ENCODE measurements at places on chromosomes 6 and 20.

- no peak for DNase-seq
Observed at GRCh38 chr6:30998785-30999184, 11.5 kb upstream of the MUC22 start.

DNA sequence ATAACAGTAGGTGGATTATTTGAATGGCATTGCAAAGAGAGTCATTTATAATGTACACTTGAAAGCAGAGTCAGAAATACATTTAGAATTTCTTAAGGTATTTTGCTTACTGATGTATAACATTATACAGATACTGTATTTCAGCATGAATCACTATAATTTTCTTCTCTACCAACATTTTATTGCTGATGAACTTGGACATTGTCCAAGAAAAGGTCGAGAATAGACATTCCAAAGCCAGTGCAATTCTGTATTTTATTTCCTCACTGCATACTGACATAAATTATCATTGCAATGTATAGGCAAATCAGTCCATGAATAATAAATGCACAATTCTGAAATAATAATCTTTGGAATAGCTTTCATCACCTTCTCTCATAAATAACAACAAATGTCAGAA lies 1420.0 kb upstream of the EYS start:
- DNase-seq, result no peak

DNA sequence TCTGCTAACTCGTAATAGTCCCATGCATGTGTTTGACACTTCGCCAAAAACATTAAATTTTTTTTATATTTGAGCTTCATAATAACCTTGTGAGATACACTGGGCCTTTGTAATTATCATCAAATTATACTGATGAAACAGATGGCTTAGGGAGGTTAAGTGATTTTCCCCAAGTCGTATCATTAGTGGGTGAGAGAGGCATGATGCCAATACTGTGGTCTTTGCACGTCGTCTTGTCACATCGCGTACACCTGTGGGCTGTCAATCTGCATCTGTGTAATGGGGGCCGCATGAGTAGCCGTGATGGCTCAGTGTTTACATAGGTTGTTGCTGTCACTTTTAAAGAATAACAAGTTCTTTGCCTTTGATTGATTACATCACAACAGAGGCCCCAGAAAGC lies 1.7 kb downstream of the PRL start:
- no peak for DNase-seq

GRCh38 chr20:14706555-14706954 lies 369.1 kb upstream of the FLRT3 start:
- DNase-seq, result no peak

DNA sequence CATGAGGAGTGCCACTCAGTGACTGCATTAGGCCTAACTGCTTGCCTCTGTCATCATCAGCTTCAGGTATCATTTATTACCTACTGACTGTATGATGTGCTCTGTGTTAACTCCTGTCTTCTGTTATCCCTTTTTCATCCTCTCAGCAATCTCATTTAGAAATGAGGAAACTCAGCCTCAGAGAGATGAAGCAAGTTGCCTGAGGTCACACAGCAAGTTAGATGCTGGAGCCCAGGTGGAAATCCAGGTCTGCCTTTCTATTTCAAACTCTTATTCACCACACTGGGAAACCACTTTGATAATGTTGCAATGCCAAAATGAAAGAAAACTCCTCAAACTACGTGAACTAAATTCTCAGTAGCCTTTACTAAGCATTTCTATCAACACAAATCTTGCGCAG lies 1.3 kb downstream of the FERMT1 start:
- DNase-seq, result no peak

DNA sequence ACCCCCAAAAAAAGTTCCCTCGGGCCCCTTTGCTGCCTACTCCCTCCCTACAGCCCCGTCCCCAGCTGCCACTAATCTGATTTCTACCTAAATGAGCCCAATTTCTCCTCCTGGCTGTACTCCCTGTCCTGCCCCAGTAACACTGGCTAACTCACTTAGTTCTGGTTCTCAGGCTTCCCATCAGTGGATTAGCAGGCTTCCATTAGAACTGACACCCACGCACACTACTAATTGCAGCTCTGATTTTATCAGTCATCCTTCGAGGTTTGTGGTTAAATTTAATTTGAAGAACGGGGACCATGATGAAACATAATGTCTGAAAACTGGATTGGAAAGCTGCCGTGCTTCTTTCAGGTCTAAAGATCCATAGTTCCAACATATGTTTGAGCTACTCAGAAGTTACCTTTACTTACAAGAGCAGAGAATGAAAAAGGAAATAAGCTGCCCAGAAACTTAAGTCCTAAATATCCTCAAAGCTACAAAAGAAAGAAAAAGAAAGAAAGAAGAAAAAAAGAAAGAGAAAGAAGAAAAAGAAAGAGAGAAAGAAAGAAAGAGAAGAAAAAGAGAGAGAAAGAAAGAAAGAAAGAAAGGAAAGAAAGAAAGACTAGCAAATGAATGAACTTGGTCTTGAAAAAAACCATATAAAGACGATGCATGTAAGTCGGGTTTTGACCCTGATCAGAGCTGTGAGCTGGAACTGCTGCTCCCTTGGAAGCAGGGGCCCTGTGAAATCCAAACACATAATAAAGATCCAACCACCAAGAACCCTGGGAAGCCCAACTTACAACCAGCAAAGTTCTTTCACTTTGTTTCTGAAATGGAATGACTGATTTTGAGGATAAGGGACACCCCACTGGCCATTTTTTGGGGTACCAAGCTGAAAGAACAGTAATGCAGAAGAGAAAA lies 51.7 kb downstream of the CNKSR3 start:
- DNase-seq, result no peak

- no peak for DNase-seq
Observed at GRCh38 chr6:159809149-159809548, 9.1 kb downstream of the PNLDC1 start.

GRCh38 chr6:12293931-12294807 lies 4.0 kb downstream of the EDN1 start:
- no peak for DNase-seq

DNA sequence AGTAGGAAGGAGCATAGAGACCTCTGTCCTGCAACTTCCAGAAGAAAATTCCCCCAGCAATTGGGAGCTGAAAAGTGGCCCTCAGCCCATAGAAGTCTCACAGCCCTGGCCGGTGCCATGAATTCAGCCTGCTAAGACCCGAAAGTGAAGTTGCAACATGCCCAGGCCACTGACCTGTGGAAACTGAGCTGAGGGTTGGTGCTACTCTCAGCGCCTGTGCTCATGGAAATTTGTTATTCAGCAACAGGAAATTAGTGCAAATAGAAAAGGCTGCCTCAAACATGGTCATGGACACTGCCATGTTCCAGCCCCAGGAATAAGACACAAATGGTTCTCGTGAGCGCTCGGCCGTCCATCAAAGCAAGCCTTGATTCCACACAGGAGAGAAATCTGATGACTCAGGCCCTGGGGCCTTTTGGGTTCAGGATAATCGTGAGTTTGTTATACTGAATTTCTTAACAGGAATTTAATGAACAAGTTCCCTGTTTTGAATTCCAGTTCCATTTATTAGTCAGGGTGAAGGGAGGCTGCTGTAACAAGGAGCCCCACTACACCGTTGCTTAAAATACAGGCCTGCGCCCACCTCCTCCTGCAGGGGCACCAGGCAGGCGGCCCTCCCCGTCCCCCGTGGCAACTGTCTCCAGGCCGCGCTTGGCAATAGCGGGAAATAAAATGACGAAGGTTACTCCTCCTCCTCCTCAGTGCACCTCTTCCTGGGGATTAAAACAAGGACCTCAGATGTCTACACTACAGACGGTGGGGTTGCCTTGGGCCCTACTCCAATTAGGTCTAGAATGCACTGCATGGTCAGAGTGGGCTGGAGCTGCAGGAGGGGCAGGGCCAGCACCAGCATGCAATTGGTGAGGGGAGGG lies 152.9 kb downstream of the ERMARD start:
- DNase-seq, result no peak

GRCh38 chr6:21887231-21888185 lies 294.0 kb downstream of the SOX4 start:
- no peak for DNase-seq

DNA sequence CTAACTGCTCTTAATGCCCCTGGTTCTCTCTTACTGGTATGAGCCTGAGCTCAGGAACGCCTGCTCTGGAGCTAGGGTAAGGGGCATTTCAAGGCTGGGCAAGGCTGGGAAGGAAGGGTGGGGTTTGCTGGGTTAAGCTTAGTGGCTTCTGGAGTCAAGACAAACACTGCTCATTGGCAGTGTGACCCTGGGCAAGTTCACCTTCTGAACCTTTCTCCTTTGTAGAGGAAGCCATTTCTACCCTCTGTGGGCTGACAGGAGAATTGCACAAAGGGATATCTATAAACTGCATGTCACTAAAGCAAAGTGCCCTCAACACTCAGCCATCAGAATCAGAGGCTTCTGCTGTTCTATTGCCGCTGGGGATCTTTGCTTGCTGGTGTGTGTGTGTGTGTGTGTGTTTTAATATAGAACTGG lies 20.3 kb upstream of the LRRN4 start:
- DNase-seq, result no peak

DNA sequence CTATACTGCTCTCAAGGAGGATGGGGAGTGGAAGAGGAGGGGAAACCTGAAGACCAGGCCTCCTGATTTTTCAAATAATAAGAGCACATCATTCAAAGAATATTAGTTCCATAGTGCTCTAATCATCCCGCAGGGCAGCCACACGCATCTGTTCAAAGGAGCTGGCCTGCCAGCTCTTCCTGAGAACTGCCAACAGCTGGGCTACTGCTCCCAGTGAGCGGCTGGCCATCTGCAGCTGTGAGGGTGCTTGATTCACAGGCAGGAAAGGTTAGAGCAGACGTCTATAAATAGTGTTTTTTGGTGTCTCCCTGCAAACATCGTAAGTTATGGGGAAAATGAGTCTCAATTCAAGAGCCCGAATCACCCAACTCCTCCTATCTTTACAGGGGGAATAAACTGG lies 17.3 kb downstream of the NSFL1C start:
- DNase-seq, result no peak

- no peak for DNase-seq
Observed at GRCh38 chr20:9488063-9488462, 26.3 kb upstream of the LAMP5 start.

GRCh38 chr20:48763216-48763914 lies 64.4 kb downstream of the PREX1 start:
- DNase-seq, result no peak

GRCh38 chr20:38231531-38232121 lies 28.9 kb downstream of the KIAA1755 start:
- no peak for DNase-seq

DNA sequence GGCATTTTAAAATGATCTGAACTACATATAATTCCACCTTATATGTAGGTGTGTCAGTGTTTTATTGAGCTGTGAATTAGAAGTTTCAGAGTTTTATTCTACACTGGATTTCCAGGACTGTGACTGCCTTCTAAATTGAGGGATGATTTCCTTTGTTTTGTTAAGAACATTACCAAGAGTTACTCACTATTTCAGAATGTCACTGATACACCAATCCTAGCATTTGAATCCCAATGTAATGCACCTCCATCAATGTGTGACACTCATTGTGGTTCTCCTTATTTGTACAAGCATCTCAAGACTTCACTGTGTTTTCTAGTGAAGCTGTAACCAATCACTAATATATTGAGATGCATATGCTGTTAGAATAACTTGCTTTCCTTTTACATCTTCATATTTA lies 86.8 kb downstream of the PLCB1 start:
- no peak for DNase-seq

- DNase-seq, result no peak
Observed at GRCh38 chr6:168355716-168356522, 36.3 kb upstream of the DACT2 start.

GRCh38 chr20:18669241-18670019 lies 81.6 kb downstream of the DTD1 start:
- DNase-seq, result no peak

- no peak for DNase-seq
Observed at GRCh38 chr6:166318227-166318626, 10.0 kb upstream of the PRR18 start.

- DNase-seq, result no peak
Observed at GRCh38 chr20:63191400-63191799, 24.5 kb downstream of the YTHDF1 start.

All from NCI-H1930 (cell line).